CD4-positive, alpha-beta memory T cell (primary cell): ENCODE measurements at places on chromosomes 11 and 22. TPM values are rescaled to one million over a fixed set of nuclear protein-coding genes. Genes with fewer than 3 reads are reported as not detected.

DNA sequence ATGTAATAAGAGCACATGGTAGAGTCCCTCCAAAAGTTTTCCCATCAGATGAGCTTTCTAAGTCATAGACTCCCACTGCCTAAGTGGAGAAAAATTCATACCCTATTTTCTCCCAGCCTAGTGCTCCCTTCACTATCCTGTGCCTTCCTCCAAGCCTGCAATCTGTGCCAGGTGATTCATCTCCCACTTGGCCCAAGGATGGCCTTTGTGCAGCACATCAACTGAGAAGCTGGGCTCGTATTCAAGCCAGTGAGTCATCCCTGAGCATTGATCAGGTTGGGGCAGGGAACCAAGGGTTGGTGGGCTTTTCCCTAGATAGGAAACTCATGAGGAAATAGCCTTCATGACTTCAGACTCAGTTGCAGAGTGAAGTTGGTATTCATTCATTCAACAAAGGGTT is 64.6 kb downstream of the PANX1 start:
- H3K4me1 ChIP-seq, result no peaks in the 10 kb centered on the region
- no peak for DNase-seq
- no peak overlapping the region for H3K27ac ChIP-seq
- H3K4me3 ChIP-seq, result no peak overlapping the region

DNA sequence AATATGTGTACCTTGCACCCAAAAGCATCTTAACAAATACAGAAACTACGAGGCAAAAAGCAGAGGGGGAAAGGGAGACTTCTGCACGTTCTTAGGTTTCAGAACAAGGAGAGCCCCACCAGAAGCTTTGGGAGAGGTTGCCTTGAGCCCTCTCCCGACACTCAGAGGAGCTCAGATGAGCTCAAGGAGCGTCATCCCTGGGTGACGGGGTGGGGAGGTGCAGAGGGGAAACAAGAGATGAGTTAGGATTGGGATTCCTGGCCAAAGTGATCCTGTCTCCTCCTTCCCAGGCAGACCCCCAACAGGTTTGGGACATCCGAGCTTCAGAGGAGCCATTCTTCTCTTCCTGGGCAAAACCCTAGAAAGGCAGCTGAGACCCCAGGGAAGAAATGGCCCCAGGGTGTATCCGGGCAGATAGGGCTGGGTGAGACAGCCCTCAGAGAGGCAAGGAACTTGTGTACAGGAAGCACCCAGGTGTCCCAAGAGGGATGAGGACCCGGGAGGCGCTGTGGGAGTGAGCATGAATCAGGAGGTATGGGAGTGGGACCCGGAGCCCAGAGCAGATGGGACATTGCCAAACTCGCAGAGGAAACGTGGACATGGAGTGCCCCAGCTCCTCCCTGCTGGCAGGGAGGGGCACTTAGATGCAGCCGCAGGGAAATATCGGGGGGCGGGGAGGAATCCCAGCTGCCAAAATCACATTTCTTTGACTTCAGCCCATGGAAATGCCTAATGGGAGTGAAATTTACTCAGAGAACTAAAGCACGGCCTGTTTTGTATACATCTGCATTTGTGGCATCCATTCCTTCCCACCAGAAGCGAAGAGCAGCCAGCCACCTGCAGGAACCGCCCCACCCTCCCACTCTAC is 12.4 kb downstream of the C1QTNF6 start:
- H3K36me3 ChIP-seq, result no peaks in the 10 kb centered on the region
- peaks cover 2% of the 10 kb centered on the region for H3K4me1 ChIP-seq
- H3K27me3 ChIP-seq, result no peaks in the 10 kb centered on the region
- no peak overlapping the region for H3K27ac ChIP-seq
- no peak overlapping the region for H3K4me3 ChIP-seq

- peaks cover 4% of the 10 kb centered on the region for H3K27me3 ChIP-seq
- H3K4me3 ChIP-seq, result no peak overlapping the region
- no peak for DNase-seq
- peaks cover 4% of the 10 kb centered on the region for H3K4me1 ChIP-seq
- no peak overlapping the region for H3K27ac ChIP-seq
These were observed 33.5 kb downstream of the MMP7 start for GRCh38 chr11:102497061-102497460.

GRCh38 chr22:40332319-40332781 is 13.9 kb upstream of the ADSL start:
- H3K4me3 ChIP-seq, result peak overlapping the region; percentile 17
- no peak for DNase-seq
- H3K27ac ChIP-seq, result peak overlapping the region; percentile 32
- H3K27me3 ChIP-seq, result no peaks in the 10 kb centered on the region
- H3K4me1 ChIP-seq, result peaks cover 98% of the 10 kb centered on the region
- H3K36me3 ChIP-seq, result peaks cover 5% of the 10 kb centered on the region

DNA sequence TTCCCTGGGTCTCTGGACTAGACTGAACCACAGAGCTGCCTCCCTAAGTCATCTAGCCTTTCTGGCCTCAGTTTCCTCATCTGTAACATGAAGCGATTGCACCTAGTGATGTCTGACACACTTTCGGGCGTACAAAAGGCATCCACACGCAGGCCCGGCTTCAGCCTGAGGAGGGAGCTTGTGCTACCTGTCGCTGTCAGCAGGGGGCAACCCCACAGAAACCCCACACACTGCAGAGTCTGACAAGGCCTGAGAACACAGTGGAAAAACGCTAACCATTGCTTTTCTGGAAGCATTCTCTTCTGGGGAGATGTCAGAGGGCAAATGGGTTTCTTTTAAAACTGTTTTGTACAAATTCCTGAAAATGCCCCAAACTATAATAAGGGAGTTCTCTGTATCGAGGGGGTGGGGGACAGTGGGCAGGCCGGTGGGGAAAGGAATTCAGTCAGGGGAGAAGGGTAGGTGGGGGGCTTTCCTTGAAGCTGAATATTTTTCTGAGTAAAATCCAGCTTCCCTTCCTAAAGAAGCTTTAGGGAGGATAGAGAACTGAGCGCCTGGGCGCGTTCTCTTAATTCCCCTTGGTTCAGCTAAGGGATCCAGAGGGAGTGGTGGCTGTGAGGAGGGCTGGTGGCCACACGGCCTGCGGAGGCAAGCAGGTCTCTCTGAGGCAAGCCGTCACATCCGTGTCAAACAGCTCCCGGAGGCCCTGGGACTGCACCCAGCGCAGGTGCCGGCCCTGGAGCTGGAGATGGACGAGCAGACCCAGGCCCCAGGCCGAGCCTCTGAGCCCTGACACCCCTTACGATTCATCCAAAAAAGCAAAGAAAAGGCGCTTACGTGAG is 533 bp downstream of the ELF5 start:
- no peak overlapping the region for H3K4me3 ChIP-seq
- no peaks in the 10 kb centered on the region for H3K4me1 ChIP-seq
- peak; percentile 20 for DNase-seq

GRCh38 chr22:17400305-17400704 is 31.0 kb downstream of the CECR2 start:
- H3K36me3 ChIP-seq, result no peaks in the 10 kb centered on the region
- no peak overlapping the region for H3K4me3 ChIP-seq
- H3K4me1 ChIP-seq, result no peaks in the 10 kb centered on the region
- no peak for DNase-seq

- peaks cover 8% of the 10 kb centered on the region for H3K36me3 ChIP-seq
- peak; percentile 45 for DNase-seq
- H3K4me3 ChIP-seq, result no peak overlapping the region
- H3K27me3 ChIP-seq, result no peaks in the 10 kb centered on the region
- peak overlapping the region; percentile 56 for H3K27ac ChIP-seq
These were observed 29.2 kb downstream of the SREBF2 start for GRCh38 chr22:41862160-41862529.

- H3K27me3 ChIP-seq, result peaks cover 3% of the 10 kb centered on the region
- no peak for DNase-seq
- peaks cover 51% of the 10 kb centered on the region for H3K4me1 ChIP-seq
- no peak overlapping the region for H3K4me3 ChIP-seq
These were observed 398 bp upstream of the CRACR2B start for GRCh38 chr11:827146-827896.

DNA sequence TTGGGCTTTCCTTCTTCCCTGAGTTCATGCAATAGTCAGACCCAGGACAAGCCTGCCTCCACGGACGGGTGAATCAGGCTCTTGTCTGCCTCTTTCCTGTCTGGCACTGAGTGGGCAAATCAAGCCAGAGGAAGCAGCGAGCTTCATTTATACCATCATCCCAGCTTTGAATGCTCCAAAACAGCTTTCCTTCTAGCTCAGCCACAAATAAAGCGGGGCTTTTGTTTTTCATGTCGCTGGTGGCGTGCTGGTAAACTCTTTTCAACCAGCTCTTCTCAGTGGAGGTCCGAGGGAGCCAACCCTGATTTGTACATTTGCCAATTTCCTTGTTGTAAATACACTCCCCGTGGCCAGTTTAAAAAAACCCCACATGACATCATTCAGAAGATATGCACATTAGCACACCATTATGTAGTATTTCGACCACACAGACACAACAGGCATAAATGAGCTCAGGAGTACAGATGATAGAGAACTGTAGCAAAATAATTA is 8.6 kb downstream of the C11orf91 start:
- no peak overlapping the region for H3K27ac ChIP-seq
- no peak for DNase-seq
- no peaks in the 10 kb centered on the region for H3K4me1 ChIP-seq

- no peak for DNase-seq
- H3K4me3 ChIP-seq, result no peak overlapping the region
- no peaks in the 10 kb centered on the region for H3K36me3 ChIP-seq
- no peaks in the 10 kb centered on the region for H3K27me3 ChIP-seq
- no peak overlapping the region for H3K27ac ChIP-seq
These were observed 406.3 kb downstream of the CADM1 start for GRCh38 chr11:115097796-115098408.

GRCh38 chr11:44198146-44198724 is 102.8 kb downstream of the EXT2 start:
- H3K4me3 ChIP-seq, result no peak overlapping the region
- no peaks in the 10 kb centered on the region for H3K36me3 ChIP-seq
- H3K27ac ChIP-seq, result no peak overlapping the region
- no peak for DNase-seq
- no peaks in the 10 kb centered on the region for H3K27me3 ChIP-seq

GRCh38 chr11:130145975-130146776 is 13.4 kb upstream of the ST14 start:
- peaks cover 16% of the 10 kb centered on the region for H3K4me1 ChIP-seq
- no peak overlapping the region for H3K27ac ChIP-seq
- H3K4me3 ChIP-seq, result no peak overlapping the region
- peaks cover 8% of the 10 kb centered on the region for H3K36me3 ChIP-seq

DNA sequence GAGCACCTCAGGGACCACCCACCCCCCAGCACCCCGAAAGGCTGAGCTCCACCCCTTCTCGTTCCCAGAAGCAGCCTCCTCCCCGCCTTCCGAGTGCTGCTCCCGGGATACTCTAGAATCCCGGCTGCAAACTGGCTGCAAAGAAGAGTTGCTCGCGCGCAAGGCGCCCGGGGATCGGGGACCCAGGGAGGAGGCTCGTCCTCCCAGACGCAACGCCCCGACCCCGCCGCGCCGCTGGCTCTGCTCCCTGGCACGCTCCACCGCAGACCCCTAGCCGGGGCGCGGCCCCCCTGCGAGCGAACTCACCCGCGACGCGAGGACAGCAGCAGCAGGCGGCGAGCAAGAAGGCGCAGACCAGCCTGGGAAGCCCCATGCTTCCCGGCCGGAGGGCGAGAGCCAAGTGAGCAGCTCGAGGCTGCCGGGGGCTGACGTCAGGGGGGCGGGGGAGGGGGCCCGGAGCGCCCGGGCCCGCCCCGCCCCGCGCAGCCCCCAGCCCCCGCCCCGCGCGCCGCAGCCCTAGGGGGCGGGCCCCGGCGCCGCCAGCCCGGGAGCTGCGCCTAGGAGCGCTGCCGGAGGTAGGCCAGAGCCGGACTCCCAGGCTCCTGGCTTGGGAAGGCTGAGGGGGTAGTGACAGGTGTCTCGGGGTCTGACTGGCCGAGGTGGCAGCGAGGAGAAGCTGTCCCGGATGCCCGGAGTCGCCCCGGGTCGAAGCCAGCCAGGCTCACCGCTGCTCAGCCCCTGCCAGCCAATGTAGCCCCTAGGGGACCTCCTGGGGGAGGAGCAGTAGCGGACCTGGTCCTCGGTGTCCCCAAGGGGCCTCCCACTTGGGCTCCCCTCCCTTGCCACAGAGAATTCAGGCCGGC is at the start of gene MCAM:
TSS of gene MCAM (minus strand) at position 402 of the 863 bp plus-strand sequence. CDS start at position 373, 29 bp downstream.
- H3K4me3 ChIP-seq, result peak within 1 kb of the TSS; percentile 46
- H3K27ac ChIP-seq, result no peak within 1 kb of the TSS
- peaks cover 10% of the 10 kb centered on the region for H3K27me3 ChIP-seq
- no peak for DNase-seq

DNA sequence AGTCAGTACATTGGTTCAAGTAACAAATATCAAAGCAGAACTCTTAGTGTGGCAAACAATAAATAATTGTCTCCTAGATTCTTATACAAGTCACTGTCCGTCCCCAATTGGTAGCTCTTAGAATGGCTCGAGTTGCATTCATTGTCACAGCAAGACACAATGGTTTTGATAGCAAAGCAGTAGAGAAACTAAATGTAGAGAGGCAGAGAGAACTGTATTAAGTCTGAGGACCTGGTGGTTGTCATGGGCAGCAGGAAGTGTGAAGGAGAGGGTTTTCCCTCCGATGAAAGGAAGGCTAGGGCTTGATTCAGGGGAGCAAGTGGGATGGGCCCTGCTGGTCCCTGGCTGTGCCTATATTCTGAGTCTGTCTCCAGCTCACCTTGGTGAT is 36.6 kb downstream of the RCOR2 start:
- H3K4me1 ChIP-seq, result peaks cover 64% of the 10 kb centered on the region
- H3K4me3 ChIP-seq, result no peak overlapping the region
- no peak for DNase-seq
- peak overlapping the region; percentile 4 for H3K27ac ChIP-seq
- no peaks in the 10 kb centered on the region for H3K27me3 ChIP-seq

- no peak overlapping the region for H3K4me3 ChIP-seq
- H3K4me1 ChIP-seq, result no peaks in the 10 kb centered on the region
- no peak for DNase-seq
- H3K36me3 ChIP-seq, result no peaks in the 10 kb centered on the region
- no peaks in the 10 kb centered on the region for H3K27me3 ChIP-seq
These were observed 546.2 kb downstream of the TMEM135 start for GRCh38 chr11:87583931-87584330.

PRAME gene
- polyA plus RNA-seq, result not detected

NEFH gene
- polyA plus RNA-seq, result not detected

TUB gene
- polyA plus RNA-seq, result not detected

NAALADL1 gene
- 16.6 TPM for polyA plus RNA-seq

RIN1 gene
- polyA plus RNA-seq, result 2.1 TPM

KCNQ1OT1 gene
- 0.03 TPM for polyA plus RNA-seq

LMO2 gene
- not detected for polyA plus RNA-seq

GDPD5 gene
- 30.0 TPM for polyA plus RNA-seq

ZP1 gene
- polyA plus RNA-seq, result 0.50 TPM

ADORA2A gene
- polyA plus RNA-seq, result 66.7 TPM

DRD4 gene
- polyA plus RNA-seq, result not detected
